Body of pancreas (tissue), 4 donors: ENCODE measurements at places on chromosomes 12 and 14.

DNA sequence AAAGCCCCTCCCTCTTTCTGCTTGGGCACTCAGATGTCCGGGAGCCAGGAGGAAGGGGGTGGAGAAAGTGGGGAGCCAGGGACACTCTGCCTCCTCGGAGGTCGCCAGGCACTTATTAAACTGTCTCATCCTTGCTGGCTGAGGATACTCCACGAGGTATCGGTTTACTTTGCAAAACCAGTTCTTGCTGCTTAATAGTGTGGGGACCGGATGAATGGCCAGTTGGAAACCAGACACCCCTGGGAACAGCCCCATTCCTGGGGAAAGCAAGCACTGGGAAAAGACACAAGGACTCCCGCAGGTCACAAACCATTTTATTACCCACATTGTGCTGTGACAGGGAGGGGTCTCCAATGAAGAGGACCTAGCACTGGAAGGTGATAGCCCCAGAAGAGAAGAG, 34.2 kb downstream of the CCDC88C start:
- no peak for DNase-seq

- no peak for DNase-seq
These were observed 24.1 kb upstream of the ARID2 start for GRCh38 chr12:45705404-45705803.

DNA sequence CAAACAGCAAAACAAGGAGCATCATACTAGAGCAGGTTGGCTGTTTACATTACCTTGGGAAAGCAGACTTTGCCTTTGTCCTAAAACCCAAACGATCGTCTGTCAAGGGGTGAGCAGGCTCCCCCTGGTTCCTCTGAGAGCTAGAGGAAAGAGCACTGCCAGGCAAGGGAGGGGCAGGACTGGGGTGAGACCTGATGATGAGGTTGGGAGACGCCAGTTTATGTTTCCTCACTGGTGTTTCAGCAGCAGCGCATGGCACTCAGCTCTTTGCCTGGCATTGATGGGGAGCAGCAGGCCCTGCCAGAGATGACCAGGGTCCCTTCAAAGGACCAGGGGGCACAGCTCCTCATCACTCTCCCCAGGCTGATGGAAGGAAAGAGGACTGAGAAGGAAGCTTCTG, 7.9 kb upstream of the KRT2 start:
- no peak for DNase-seq

DNA sequence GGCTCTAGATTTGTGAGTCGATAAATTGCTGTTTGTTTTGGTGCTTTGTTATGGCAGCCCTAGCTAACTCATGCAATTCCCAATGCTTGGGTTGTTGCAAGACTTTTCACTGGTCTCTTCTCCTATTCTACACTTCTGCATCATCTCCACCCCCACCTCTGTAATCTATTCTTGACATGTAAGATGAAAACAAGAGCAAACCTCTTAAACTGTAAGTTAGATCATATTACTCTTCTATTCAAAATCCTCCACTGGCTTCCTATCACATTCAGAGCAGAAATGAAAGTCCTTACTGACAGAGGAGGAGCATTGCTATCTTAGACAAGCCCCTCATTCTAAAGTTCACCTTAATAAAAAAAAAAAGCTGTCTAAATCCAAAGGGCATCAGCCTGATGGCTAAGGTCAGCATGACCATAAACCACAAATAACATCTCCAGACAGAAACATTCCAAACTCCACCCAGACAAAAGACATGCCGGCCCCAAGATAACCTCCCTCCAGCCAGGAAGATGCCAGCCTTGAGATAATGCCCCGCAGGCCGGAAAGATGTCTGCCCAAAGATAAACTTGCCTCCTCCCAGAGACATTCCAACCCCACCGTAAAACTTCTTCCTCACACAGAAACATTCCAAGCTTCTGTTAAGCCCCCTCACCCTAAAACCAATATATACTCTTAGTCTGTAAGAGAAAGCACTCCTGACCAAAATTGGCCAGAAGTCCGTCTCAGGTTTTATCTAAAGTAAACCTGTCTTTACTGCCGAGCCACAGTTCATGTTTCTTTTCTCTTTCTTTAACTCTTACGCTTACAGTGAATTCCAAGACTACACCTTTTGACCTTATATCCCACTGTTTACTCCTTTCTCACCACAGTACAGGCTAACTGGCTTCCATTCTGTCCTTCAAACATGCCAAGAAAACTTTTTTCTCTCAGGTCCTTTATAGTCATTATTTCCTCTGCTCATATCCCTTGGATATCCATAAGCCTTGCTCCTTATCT, 308.9 kb downstream of the KCNH5 start:
- DNase-seq: no peak

- no peak for DNase-seq
These were observed 29.5 kb upstream of the TMX1 start for GRCh38 chr14:51210594-51210993.

DNA sequence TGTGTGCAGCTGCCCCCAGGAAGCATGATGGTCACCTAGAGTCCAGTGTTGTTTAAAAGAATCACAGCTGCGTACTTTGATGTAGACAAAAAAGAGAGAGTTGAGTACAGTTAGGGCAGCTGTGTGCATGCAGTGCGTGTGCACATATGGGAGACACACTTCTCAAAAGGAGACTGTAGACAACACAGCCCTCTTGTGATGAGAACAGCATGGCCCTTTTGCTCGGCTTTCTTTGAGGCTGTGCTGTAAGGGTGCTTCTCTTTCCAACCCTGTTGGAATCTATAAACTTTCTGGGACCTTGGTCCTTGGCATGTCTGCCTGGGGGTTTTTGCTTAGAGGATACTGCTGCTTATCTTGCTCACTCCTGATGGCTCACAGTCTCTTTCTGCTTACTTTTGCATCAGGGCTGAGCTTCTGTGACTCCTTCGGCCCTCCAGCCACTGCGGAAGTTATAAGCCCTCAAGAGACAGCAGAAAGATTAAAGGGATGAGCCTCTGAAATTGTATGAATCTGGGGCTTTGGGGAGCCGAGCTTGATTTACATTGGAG, 102.9 kb downstream of the DYRK2 start:
- no peak for DNase-seq

DNA sequence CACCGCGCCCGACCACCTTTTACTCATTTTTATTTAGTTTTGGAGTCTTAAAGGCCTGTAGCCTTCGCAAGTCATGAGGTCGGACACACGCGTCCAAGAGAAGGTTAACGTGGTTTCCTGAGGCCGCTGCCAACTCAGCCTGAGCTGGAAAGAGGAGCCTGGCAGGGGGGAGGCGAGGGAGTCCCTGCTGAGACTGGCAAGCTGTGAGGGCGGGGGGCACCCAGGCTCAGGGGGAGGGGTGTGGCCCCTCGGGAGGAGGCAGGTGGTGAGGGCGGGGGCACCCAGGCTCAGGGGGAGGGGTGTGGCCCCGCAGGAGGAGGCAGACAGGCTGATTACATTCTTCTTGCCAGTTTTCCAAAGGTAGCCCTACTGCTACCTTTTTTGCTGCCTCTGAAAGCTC, 143.2 kb downstream of the PIWIL1 start:
- DNase-seq: no peak

- no peak for DNase-seq
These were observed 26.6 kb upstream of the CLMN start for GRCh38 chr14:95346266-95346665.

DNA sequence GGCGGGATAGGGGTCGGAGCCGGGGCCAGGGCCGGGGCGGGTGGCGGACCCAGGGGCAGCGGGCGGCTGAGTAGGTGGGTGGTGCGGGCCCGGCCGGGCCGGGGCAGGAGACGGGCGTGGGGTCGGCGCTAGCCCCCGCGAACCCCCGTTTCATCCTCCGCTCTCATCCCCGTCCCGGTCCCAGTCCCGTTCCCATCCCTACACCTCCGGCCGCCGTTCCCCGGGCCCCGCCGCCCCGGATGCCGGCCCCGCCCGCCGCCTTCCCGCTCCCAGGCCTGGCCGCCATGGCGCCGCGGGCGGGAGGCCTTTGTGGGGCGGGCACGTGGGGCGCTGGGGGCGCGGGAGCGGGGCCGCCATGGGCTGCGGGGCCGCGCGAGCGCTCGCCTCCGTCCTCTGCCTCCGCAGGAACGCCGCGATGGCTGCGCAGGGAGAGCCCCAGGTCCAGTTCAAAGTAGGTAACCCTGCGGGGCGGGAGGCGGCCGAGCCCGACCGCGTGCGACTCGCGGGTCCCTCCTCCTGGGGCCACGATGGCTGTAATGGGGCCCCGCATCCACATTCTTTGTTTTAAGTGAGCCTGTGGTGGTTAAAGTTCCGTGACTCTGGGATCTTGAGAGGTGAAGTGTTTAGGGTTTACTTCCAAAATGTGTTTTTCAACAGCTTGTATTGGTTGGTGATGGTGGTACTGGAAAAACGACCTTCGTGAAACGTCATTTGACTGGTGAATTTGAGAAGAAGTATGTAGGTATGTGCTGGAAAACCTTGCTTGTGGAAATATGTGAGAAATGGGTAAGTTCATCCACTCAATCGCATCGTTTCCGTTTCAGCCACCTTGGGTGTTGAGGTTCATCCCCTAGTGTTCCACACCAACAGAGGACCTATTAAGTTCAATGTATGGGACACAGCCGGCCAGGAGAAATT, 572 bp downstream of the RAN start:
- peak; percentile 23 for DNase-seq

DNA sequence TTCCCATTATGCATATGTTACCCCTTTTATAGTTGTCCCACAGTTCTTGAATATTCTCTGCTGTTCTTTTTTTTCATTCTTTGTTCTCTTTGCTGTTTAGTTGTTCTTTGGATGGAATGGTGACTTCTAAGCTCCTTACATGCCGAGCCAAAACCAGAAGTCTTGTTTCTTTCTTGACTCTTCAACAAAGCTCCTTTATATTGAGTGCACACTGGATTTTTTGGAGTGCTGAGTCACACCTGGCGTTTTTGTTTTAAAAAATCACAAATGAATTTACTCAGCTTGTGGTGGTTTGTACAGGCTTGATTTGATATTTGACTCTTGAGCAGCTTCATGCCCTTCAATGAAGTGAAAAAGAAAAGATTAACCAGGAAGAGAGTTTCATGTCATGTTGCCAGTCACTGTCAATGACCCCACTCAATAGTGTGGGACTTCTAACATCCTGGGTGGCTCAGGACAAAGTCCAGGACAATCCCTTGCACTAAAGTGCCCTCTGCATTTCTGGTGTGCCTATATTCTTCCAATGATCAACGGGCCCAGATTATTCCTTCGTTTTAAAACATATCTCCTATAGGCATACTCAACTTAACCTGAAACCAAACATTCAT, 112.4 kb upstream of the SLC38A4 start:
- DNase-seq: no peak

- peak; percentile 28 for DNase-seq
These were observed 67.6 kb upstream of the CDKN3 start for GRCh38 chr14:54329082-54329695.

DNA sequence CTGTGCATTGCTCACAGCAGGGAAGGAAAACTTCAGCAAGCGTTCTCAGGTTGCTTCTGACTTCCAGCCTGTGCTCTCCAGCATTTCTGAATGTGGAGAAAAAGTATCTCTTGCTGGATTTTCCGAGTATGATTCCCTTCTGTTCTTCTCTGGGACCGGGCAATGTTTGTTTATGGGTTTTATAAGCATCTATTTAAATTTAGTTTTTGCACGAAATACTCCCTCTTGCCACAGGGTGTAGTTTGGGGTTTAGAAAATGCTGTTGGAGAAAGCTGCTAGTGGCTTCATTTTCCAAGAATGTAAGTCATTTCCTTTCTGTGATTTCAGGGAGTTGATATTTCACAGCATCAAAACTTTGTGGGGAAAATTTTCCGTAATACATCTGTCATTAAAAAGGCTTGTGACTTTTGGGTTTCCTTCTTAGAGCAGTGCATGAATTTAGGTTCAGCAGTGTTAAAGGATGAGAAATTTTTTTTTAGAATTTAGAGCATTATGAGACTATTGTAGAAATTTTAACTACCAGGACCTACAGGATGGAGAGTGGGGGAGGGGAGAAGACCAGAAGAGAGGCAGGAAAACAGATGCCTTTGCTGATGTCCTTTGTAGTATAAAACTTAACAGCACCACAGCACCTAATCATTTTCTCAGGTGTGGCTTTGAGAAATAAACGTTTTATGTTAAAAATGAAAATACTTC, 1.5 kb downstream of the FRMD6 start:
- no peak for DNase-seq

DNA sequence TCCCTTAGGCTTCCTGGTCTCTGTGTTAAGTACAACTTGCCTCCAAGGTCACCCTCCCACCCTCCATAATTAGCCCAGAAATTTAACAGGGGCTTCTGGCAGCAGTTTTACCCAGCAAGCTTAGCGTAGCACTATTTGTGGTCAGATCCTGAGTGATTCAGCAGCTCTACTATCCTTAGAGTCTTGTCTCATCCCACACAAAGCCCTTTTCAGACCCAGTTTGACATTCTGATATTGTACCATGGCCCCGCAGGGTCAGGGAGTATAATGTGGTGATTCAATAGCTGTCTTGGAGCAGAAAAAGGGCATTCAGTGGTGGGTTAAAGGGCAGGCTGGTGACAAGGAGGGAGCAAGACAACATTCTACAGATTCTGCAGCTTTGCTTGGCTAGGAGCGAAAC, 153.8 kb upstream of the DDHD1 start:
- DNase-seq: peak; percentile 9
